ENCODE measurements at places on chromosomes 5 and 9.

- no peak for DNase-seq
Observed at GRCh38 chr9:70873506-70873905, 247.9 kb downstream of the TRPM3 start.

DNA sequence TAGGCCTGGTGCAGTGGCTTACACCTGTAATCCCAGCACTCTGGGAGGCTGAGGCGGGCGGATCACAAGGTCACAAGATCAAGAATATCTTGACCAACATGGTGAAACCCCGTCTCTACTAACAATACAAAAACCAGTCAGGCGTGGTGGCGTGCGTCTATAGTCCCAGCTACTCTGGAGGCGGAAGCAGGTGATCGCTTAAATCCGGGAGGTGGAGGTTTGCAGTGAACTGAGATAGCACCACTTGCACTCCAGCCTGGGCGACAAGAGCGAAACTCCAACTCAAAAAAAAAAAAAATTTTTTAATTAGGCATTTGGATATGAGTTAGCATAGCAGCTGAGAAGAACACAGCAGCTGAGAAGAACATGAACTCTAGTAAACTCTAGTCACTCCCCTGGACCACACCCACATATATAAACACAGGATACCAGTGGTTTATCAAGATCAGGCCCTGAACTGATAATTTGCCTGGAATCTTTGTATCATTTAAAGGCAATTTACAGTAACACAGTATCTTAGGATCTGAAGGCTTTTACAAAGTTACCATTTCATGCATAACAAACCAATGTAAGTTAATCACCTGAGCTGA lies 4.6 kb upstream of the UGCG start:
- DNase-seq = peak; percentile 21

- no peak for DNase-seq
Observed at GRCh38 chr9:99002706-99003105, 59.0 kb downstream of the COL15A1 start.

- DNase-seq = peak; percentile 52
Observed at GRCh38 chr5:87081511-87082372, 185.9 kb upstream of the RASA1 start.

GRCh38 chr9:76203373-76203772 lies 190.9 kb downstream of the RFK start:
- no peak for DNase-seq

DNA sequence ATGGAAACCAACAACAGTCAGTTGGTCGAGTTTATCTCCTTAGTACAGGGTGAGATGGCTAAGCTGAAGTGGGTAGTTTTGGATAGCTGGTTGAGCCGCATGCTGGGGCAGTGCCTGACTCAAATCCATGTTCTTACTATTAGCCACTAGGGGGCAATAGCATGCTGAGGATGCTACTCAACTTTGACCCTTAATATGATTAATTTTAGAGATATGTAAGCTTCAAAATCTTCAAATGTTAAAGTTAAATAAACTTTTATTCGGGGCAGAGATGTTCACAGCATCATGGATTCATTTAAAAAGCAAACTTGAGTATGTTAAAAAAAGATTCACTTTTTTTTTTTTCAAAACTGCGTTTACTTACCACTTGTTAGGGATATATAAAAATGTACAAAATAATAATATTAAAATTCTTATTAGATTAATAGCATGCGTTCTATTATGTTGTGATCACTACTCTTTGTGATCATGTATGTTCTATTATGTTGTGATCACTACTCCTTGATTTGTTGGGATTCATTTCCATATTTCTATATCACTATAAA lies 57.0 kb downstream of the C9orf153 start:
- DNase-seq = peak; percentile 30

GRCh38 chr9:107989544-107989943 lies 500.0 kb upstream of the KLF4 start:
- DNase-seq = no peak

DNA sequence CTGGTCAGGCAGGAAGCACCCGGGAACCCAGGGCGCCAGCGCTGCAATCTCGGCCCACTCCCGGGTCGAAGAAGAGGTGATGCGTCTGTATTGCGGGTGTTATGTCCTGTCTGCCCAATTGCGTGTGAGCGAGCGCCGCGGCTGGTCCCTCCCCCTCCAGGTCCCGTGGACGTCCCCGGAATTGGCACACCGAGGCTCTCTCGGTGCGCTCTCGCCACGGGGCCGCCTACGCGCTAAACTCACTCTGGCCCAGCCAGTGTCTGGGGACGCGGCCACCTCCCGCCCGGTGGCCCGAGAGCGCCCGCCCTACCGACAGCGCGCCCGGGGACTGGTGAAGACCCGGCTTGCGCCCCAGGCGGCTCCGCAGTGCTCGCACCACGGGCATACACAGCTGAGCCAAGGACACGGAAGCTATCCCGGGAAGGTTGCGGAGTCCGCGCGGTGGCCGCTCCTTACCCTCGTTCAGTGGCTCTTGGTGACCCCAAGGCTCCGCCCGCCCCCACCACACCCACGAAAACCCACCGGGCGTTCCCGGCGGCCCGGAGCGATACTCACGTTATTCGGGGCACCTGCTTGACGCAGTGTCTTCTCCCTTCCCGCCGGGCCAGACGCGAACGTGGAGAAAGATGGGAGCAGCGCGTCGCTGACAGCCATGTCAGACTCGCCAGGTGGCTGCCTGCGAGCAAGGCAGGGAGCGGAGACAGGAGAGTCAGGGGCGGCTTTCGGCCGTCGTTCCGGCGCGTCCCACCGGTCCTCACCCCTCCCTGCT lies 1.0 kb downstream of the KLF4 start:
- no peak for DNase-seq

GRCh38 chr5:13944560-13945199 lies at the start of gene DNAH5:
TSS of gene DNAH5 (minus strand) at chr5:13944688. CDS start at chr5:13944438, 250 bp downstream.
- DNase-seq = no peak

GRCh38 chr9:77916410-77916819 lies 115.2 kb downstream of the GNAQ start:
- DNase-seq = no peak

- DNase-seq = no peak
Observed at GRCh38 chr9:128323212-128323730, 632 bp downstream of the COQ4 start.

- no peak for DNase-seq
Observed at GRCh38 chr9:129327552-129328328, 149.7 kb upstream of the IER5L start.

- DNase-seq = no peak
Observed at GRCh38 chr9:22649384-22649783, 202.8 kb downstream of the DMRTA1 start.

Data from CD4-positive, alpha-beta T cell treated with Interleukin-17A for 4 hours (primary cell).